ENCODE measurements at places on chromosomes 1 and 21. TPM values are rescaled to one million over a fixed set of nuclear protein-coding genes. Genes with fewer than 3 reads are reported as not detected.

GRCh38 chr21:38777531-38777930 is 28.2 kb upstream of the ETS2 start:
- no peak for DNase-seq

DNA sequence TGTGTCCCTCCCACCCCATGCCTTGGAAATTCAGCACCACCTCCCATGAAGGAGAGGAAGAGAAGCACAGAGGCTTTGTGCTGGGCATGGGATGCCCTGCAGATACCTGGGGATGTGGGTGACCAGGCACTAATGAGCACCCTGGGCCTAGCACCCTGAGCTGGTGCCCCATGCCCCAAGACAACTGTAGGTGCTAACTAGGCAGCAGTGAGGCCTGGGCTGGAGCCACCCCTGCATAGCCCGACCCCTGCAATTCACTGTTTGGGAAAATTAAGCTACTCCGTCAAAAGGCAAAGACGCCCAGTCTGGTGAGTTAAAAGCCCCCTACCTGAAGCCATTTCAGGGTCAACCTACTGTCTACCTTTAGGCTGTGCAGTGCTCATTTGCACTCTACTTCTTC is 5.4 kb downstream of the KCNA2 start:
- no peak for DNase-seq

DNA sequence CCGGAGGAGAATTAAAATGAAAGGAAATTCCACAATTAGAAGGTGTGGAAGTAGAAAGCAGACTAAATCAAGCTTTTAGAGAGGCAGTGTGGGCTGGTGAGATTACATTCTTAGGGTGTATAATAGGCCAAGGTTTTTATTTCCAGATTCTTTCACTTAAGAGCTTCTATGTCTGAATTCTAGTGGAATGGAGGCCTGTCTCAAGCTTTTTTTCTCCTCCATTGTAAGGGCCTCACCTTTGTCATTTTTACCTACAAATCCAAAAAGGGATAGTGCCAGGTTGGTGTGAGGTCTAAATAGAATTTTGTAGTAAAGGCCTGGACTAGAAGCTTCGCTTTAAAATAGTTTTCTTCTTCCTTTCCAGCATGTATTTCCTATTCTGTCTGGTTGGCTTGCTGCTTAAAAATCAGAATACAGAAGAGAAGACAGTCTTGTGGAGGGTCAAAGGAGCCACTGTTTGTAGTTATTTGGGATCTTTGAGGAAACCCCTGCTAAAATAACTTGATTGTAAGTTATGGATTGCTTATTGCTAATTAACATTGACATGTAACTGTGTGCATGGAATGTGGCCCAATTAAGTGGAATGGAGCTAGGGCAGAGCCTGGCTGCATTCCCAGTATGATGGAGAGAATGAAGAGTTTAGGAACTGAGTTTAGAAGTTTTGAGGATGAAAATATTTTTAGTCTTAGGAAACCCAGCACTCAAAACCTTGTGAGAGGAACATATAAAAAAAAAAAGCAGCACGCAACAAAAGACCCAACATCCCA is 162.5 kb upstream of the B3GALT2 start:
- DNase-seq, result no peak

GBP3 gene
- 48.4 TPM for total RNA-seq

DNA sequence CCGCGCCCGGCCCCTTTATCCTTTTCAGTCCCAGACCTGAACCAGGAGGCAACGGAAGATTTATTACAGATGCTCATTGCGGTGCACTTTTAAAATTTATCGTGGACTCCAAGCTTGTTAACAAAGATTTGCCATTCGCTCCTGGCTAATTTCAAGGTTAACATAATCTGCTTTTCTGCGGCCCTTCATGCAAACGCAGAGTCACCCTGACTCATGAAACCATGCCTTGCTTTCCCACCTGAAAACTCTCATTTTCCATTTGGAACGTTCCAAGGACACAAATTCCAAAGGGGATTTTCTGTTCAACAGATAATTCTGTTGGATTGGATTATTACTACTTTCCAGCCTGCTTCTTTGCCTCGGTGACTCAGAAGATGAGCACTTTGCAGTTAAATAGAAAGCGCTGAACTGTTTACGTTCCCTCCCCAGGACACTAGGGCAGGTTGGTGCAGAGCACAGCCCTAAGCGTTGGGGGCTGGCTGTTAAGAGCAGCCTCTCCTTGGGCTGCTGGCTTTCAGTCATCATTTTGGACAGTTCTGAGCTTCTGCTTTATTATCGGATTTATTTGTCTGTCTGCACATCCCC is 51.1 kb downstream of the CD247 start:
- DNase-seq, result no peak

DNA sequence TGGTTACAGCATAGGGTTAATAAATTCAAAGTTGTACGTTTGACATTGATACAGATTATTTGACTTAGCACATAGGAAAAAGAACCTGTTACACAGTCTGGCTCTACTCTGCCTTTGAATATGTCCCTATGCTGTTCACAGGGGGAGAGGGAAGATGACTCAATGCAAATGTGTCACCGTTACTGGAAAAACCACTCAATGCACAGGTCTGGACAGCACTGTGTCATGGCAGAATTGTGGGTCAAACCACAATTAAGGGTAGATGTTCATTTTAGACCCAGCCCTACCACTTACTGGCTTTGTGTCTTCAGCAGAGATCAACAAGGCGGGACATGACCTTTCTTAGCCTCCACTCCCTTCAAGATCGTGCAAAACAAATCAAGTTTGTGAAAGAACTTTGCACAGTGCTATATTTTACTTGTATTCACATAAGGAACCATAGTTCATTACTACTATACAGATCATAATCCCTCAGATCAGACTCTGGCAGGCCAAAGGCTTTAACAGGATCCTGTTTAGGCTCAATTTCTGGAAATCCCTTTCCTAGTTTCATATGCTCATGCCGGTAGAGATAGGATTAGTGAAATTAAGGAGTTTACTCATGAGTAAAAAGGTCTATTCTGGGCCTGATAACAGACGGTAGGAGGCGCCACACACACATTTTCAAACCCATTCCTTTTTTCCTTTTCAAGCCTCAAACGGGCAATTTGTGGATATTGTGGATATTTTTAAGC is 22.1 kb downstream of the EIF2D start:
- no peak for DNase-seq

DNA sequence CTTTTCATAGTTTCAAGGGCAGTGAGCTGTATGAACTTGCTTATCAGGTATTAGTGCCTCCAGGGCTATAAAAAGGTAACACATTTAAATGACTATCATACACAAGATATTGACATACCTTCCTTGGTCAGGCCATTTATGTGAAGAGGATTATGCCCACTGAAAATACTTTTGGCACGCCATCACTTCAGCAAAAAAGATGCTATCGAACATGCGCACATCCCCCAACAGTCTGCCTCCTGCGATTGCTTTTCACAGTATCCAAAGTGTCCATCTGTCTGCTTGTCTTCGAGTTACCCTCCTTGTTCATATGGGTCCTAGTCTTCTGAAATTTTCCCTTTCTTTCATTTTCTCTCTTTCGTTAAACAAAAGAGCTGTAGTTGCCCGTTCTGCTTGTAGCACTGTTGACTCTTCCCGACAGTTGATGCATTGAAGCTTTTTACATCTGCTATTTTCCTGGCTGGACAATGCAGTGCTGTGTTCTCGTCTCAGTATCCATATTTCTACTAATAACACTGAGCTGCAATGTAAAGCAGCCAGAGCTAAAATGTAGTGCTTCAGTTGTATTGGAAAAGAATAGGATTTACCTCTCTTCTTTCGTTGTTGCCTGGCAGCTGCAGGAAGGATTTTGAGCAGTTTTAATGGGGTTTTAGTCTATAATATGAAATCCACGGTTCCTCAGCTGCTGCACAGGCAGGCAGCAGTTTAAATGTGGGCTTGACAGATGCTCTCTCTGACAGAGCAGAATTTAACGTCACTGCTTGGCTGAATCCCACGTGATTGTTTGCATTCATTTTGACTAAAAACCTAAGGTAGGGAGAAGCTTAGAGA is at the start of gene B3GALT2:
TSS of gene B3GALT2 (minus strand) at position 713 of the 831 bp plus-strand sequence. CDS start 5,051 bp downstream, outside the sequence.
- DNase-seq, result no peak

EFNA4 gene
- 12.3 TPM for total RNA-seq

CFHR2 gene
- not detected for total RNA-seq

- no peak for DNase-seq
Measured at GRCh38 chr1:94969137-94969536, 42.2 kb upstream of the CNN3 start.

COL9A2 gene
- 4.8 TPM for total RNA-seq

TP53BP2 gene
- 34.5 TPM for total RNA-seq

GJA8 gene
- not detected for total RNA-seq

GRCh38 chr1:41109310-41110197 is 88.0 kb upstream of the SLFNL1 start:
- no peak for DNase-seq
